Dorsolateral prefrontal cortex (tissue), 122 donors: ENCODE measurements at places on chromosomes 12 and 14. TPM values are rescaled to one million over a fixed set of nuclear protein-coding genes. Genes with fewer than 3 reads are reported as not detected.

- DNase-seq = no peak
Observed at GRCh38 chr12:42364692-42365091, 38.7 kb downstream of the PPHLN1 start.

SMCO2 gene
- 1.5 TPM for total RNA-seq

LRRIQ1 gene
- 2.5 TPM for total RNA-seq

FAM222A gene
- total RNA-seq = 11.3 TPM

GRCh38 chr14:99262977-99263448, 9.0 kb downstream of the BCL11B start:
- no peak for DNase-seq

BCL2L14 gene
- not detected for total RNA-seq

STAB2 gene
- 0.04 TPM for total RNA-seq

DNA sequence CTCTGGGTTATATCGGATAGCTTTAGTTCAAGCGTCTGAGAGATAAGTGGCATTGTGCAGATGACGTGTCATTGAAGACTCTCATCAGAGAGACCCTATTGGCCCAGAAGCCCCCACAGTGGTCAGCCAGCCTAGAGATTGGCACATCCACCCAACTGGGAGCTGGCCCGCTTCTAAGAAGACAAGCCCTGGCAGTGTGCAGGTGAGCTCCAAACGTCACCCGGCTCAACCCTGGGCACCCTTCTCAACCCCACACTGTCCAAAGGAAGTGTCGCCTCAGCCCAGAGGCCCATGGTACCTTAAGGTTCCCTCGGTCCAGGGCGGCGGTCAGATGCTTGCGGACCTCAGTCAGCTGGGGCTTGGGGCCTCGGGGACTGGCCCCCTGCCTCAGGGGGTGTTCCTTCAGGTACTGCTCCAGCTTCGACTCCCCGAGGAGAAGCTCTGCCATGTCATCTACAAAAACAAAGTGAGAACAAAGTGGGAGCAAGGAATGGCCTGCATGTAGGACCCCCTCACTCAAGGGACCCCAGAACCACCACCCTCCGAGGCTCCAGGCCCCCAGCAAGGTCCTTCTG, 30.3 kb downstream of the TTC7B start:
- DNase-seq = no peak

DNA sequence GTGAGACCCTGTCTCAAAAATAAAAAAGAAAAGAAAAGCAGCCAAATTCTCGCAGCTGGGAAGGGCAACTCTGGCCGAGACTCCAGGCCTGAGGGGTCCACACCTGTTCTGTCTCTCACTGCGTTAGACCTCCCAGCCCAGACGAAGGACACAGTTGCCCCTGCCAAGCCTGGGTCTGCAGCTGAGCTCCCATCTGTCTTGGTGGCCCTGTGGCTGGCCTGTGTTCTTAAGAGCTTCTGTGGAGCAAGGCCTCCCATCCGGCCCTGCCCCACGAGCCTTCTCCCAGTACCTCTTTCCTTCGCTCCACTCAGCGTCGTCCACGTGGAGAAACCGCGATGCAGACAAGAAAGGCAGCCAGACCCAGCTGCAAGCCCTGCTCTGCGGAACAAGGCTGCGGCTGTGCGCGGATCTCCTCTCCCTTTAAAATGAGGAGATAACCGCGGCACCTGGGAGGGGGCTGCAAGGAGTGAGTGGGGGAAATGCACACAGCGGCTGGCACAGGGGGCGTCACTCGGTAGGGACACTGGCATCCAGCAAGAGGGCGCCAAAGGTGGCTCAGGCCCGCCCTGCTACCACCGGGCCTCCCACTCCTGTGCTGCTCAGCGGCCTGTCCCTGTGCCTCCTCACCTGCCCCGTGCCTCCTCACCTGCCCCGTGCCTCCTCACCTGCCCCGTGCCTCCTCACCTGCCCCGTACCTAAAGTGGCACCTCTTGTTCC, 42.4 kb downstream of the LRRC74A start:
- no peak for DNase-seq

- DNase-seq = no peak
Observed at GRCh38 chr12:108722992-108723766, 8.1 kb downstream of the CORO1C start.

DIO2 gene
- total RNA-seq = 12.7 TPM

- DNase-seq = no peak
Observed at GRCh38 chr12:55658212-55658611, 21.5 kb downstream of the OR10P1 start.

DNA sequence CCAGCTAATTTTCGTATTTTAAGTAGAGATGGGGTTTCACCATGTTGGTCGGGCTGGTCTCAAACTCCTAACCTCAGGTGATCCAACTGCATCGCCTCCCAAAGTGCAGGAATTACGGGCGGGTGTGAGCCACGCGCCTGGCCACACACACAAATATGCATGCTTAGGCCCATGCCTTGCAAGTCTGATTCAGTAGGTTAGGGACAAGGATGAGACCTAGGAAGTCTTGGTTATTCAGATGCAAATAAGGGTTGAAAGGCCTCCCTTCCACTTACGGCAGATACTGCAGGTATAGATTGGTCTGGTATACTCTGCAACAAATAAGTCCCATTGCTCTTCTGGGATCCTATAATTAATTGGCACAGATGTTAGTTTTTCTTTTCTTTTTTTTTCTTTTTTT, 32.9 kb downstream of the TXNRD1 start:
- no peak for DNase-seq

DNA sequence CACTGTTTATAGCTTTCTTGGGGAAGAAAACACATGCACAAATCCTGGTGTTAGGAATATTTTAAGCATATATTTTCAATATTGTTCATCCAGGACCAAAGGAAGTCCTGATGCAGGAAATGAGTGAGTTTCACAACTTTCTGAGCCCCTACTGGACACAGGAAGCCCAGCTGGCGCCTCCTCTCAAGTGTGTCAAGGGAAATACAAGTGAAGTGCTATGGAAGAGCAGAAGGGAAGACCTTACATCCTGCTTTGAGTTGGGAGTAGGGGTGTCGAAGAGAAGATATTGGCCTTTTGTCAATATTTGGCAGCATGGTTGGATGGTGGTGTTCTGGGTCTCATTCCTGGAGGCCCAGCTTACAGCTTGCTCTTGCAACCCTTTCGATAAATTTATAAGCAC, 66.1 kb upstream of the ZDHHC17 start:
- DNase-seq = no peak

DNA sequence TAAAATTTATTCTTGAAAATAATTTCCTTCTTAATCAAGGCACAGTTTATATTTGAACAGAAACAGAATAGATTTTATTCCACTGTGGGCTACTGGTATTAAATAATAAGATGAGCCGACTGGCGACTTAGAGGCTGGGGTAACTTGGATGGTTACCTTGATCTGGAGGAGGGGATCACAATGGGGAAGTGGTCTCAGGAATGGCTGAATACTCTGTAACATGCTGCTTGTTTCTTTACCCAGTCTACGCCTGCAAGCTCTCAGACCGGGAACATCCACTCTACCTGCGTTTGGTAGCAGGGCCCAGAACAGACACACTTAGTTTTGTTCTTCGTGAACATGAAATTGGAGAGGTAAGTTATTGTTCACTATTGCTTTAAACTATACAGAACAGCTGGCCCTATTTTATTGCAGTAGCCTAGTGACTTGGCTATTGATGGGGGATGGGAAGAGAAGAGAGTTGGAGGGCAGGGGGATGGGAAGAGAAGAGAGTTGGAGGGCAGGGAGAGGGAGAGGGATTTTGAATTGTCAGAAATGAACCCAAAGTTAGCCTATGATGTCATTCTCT, 67.9 kb downstream of the GNS start:
- DNase-seq = no peak

SERPINA9 gene
- total RNA-seq = not detected

DNA sequence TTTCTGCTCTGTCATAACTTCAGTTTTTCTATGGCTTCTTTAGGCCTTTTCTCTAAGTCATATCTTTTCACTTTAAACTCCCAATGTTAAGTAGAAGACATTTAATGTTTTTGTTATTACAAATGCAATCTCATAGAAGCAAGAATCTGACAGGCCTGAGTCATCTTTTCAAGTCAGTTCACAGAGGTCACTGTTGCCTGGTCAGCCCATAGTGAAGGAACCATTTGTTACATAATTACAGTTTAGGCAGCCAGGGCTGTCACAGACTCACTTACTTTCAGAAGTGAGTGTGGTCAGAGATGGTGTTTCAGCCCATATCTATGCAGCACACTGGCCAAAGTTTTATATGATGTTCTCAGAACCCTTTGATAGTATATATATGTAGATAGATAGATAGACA, 46.5 kb downstream of the CCER1 start:
- no peak for DNase-seq
